ENCODE measurements at places on chromosomes 4 and X. TPM values are rescaled to one million over a fixed set of nuclear protein-coding genes. Genes with fewer than 3 reads are reported as not detected.

Gene NHSL2
- total RNA-seq = 4.1 TPM

Gene ENPP6
- 0.17 TPM for total RNA-seq

Gene ARL13A
- total RNA-seq = not detected

Gene TEX11
- under 0.01 TPM for total RNA-seq

Gene NCAPG
- 10.1 TPM for total RNA-seq

- DNase-seq = peak; percentile 95
Observed at GRCh38 chr4:176902710-176903323, 110.1 kb upstream of the VEGFC start.

DNA sequence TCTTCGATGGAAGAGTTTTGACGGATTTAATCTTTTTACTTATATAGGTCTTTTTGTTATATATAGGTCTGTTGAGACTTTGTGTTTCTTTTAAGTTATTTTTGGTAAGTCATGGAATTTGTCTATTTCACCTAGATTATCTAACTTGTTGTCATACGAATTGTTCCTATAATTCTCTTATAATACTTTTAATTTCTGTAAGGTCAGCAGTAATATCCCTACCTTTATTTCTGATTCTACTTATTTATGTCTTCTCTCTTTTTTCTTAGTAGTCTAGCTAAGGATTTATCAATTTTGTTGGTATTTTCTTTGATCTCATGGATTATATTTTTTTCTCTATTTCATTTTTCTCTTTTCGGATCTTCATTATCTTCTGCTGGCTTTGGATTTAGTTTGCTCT, 11.6 kb downstream of the SAP30 start:
- DNase-seq = no peak

DNA sequence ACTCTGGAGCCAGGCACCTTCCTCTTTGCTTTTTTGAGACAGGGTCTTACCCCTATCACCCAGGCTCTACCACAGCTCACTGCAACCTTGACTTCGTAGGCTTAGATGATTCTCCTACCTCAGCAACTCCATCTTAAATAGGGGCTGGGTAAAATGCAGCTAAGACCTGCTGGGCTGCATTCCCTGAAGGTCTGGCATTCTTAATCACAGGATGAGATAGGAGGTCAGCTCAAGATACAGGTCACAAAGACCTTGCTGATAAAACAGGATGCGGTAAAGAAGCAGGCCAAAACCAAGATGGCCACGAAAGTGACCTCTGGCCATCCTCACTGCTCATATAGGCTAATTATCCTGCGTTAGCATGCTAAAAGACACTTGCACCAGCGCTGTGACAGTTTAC, 770.8 kb upstream of the PRKX start:
- DNase-seq = no peak

DNA sequence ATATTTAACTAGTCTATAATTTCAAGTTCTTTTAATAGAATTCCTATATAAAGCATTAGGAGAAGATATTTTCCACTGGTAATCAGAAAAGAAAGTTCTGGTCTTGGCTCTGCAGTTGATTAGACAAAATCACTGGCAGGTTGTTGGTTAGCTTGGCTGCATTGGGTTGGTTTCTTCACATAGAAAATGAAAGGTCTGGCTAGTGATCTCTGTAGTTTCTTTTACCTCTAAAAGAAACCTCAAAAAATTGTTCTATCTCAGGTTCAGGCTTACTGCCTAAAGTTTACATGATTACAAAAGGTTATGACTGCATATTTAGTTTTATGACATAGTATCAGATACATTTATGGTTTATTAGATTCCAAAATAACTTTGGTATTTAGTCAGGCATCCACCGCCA, 95.8 kb upstream of the NAP1L5 start:
- DNase-seq = no peak

- peak; percentile 61 for DNase-seq
Observed at GRCh38 chr4:67198727-67199126, 346.6 kb downstream of the CENPC start.

- DNase-seq = no peak
Observed at GRCh38 chr4:160224049-160224448, 1121.2 kb downstream of the RAPGEF2 start.

DNA sequence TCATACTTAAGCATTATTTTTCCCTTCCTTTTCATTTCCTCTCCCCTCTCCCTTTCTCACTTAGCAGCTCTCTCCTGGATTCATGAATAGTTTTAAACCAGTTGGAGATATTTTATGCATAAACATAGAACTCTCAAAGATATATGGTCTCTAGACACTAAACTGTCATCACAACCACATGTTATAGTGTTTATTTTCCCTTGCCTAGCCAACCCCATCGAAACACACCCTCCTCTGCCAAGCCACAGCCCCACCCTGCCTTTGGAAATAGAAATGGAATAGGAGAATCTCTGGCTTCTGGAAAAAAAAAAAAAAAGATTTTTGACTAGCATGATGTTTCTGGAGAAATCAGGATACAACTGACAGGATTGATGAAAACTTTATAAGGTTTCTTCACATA, 64.8 kb upstream of the RBPJ start:
- DNase-seq = peak; percentile 31

DNA sequence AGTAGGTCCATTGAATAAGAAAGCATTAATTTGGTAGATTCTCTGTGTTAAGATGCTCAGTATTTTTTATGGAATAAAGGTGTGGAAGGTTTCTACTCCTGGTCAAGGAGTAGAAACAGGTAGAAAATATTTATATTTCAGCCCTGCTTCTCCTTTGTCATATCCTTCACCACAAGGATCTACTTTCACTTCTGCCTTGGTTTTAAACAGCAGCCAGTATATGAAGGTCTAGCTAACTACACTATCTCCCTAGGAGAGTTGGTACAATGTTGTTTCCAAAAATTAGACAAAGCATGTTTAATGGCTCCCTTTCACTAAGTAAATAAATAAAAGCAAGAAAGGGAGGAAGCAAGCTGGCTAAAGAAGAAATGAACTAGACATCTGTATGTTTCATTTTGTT, 44.6 kb upstream of the GYPA start:
- DNase-seq = no peak

DNA sequence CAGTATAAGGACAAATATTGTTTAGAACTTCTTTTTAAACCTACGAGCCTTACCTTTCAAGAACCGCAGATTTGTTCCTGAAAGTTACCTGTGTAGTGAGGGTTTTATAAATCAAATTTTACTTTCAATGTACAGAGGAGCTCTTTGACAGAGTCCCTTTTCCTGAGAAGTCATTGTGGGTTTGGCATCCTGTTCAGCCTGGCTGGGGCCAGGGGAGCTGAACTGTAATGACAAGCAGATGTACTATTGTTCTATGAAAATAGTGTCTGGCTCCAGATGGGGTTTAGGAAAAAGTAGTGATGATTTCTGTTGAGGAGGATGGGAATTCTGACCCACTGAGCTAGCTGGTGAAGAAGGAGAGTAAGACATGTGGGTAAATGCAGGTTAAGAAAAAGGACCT, 196.2 kb upstream of the PGRMC2 start:
- DNase-seq = no peak

DNA sequence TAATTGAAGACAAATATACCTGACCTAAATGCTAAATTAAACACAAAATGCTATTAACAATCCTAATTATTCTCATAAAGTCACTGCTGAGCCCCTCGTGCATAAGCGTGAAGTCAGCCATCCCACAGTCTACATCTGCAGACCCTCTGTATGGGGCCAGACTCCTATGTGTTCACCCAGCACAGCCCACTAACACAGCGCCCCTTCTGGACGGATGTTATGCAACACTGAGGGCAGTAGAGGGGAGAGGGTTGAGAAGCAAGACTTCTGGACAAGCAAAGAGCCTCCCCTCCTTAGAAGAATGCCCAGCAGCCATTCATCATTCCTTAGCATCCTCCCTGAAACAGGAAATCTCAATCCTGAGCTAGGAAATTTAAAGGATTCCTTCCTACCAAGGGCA, 7.9 kb downstream of the TRPC3 start:
- no peak for DNase-seq

DNA sequence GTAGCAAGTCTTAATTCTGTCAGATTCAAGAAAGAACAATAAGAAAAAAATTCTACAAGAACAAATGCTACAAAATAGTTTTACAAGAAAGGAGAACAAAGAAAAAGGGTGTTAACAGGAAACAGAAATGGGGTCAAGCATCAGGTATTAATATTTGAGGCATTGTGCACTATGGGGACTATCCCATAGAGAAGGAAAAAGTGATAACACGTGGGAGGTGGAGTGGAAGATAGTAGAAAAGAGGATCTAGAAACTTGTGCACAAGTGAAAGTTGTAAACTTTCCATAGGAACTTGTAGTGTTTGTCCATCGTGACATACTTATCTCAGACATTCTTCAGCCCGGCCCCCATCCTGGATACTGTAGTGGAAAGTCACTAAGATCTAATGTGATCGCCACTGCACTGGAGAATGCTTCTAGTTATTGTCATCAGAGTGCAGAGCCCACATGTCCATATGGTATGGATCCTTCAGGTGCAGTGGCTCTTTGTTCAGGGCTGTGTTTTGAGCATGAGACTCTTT, 15.4 kb upstream of the NFXL1 start:
- no peak for DNase-seq
